ENCODE measurements at places on chromosomes 7 and 10. TPM values are rescaled to one million over a fixed set of nuclear protein-coding genes. Genes with fewer than 3 reads are reported as not detected.

- DNase-seq: no peak
Observed at GRCh38 chr7:33901847-33902246, 3.5 kb upstream of the BMPER start.

The EMX2 gene
- total RNA-seq: 4.1 TPM

GRCh38 chr7:115654384-115655214 lies 376.0 kb downstream of the TFEC start:
- no peak for DNase-seq

- no peak for DNase-seq
Observed at GRCh38 chr7:22837308-22837707, 14.7 kb upstream of the TOMM7 start.

DNA sequence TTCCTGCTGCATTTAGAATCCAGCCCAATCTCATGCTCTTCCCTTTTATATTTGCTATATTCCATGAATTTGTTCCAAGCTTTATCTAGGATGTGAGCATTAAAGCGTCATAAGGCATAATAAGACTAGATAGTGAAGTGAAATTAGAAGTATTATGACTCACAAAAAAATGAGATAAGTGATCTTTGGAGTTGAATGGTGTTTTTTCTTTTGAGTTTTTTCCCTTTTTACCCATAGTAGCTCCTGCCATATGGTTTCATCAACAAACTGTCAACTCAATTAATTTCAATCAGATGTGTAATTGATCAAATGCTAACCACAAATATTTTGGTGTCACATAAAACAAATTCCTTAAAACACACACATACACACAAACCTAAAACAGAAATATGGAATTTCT lies 17.0 kb downstream of the KLHDC10 start:
- DNase-seq: no peak

- DNase-seq: no peak
Observed at GRCh38 chr10:113057948-113058522, 108.0 kb downstream of the TCF7L2 start.

- DNase-seq: no peak
Observed at GRCh38 chr7:8172372-8173354, 89.3 kb downstream of the ICA1 start.

GRCh38 chr10:129758207-129759021 lies 205.7 kb downstream of the EBF3 start:
- DNase-seq: no peak

DNA sequence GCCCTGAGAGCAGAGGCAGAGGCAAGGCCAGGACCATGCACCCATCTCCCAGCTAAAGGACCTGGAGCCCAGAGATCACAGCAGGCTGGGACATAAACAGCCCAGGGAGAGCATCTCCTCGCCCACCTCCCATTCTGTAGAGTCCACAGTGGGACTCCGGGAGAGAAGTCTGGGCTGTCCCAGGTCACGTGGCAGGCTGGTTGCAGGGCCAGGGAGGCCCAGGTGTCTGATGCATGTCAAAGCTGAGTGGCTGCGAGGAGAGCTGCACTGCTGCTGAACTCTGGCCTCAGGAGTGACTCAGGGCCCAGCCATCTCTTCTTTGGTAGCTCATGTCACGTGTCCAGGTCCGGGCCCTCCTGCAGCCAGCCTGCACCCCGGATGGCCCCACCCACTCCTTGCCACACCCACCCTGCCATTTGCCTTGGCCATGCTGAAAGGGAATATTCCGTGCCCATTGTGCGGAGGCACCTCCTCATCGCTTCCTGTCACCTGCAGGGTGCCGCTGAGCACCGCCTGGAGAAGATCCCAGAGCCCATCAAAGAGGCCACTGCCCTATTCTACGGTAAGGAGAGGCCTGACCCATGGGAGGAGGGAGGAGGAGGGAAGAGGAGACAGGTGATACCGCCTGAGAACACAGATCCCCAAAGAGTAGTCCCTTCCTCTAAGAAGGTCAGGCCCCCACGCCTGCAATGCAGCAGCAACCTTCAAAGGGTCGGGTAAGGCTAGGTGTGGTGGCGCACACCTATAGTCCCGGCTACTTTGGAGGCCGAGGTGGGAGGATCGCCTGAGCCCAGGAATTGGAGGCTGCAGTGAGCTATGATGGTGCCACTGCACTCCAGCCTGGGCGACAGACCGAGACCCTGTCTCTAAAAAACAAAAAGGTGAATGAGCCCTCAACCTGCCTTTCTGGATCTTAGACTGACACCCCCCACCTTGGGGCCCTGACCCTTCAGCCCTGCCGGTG lies 12.6 kb upstream of the SH2B2 start:
- DNase-seq: peak; percentile 73

The LBX1 gene
- not detected for total RNA-seq

The HOXA6 gene
- total RNA-seq: 10.5 TPM

- no peak for DNase-seq
Observed at GRCh38 chr10:30155401-30155800, 96.0 kb upstream of the JCAD start.

The BTBD16 gene
- 2.0 TPM for total RNA-seq

DNA sequence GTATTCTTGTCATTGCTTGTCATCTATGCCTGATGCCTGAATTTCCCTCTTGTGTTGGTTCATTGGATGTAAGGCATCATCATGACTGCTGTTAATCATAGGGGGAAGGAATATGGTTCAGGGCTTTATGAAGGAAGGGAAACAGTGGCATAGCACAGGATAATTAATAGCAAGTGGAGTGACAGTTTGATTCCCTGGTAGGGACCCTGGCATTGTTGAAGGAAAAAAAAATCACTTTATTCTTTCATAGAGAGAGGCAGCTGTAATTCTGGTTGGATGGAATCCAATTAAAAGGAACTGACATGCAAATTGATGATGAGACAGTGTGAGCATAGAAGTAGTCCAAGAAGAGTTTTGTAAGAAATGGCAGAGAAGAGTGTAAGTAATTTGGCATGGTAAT lies 121.4 kb downstream of the AUTS2 start:
- no peak for DNase-seq

The HMX3 gene
- not detected for total RNA-seq

The NEUROG3 gene
- total RNA-seq: not detected

DNA sequence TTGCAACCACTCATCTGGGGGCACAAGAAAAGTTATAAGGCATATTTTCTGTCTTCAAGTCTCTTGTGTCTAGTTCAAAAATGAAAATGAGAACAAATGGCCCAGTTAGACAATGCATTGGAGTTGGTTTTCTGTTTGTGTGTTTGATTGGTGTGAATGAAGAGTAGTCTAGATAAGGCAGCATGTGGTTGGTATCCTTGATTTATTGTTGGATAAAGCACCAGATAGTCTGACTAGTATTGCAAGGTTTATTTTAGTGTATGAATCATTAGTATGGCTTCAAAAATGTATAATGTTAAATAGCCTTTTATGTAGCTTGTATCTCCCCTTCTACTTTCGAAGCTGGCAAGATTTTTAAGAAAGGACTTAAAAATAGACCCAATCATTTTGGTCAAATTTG lies 237.3 kb downstream of the CDK14 start:
- DNase-seq: no peak

The GDF10 gene
- total RNA-seq: not detected

The SPDYE18 gene
- total RNA-seq: 0.08 TPM

DNA sequence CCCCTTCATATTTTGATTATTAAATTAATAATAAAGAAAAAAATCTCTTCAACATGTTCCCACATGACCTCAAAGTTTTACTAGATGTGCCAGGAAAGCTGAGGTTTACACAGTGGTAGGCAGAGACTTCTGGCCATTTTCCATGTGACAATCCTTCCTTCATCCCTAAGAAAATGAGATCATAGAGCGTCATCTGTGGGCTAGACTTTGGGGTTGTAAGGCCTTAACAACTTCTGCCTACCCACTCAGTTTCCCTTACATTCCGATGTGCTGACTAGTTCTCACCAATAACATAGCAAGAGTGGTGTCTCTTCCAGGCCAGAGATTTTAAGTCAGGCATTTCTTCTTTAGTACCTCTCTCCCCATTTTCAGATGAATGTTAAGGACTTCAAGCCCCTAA lies 171.1 kb upstream of the PHF14 start:
- peak; percentile 82 for DNase-seq

DNA sequence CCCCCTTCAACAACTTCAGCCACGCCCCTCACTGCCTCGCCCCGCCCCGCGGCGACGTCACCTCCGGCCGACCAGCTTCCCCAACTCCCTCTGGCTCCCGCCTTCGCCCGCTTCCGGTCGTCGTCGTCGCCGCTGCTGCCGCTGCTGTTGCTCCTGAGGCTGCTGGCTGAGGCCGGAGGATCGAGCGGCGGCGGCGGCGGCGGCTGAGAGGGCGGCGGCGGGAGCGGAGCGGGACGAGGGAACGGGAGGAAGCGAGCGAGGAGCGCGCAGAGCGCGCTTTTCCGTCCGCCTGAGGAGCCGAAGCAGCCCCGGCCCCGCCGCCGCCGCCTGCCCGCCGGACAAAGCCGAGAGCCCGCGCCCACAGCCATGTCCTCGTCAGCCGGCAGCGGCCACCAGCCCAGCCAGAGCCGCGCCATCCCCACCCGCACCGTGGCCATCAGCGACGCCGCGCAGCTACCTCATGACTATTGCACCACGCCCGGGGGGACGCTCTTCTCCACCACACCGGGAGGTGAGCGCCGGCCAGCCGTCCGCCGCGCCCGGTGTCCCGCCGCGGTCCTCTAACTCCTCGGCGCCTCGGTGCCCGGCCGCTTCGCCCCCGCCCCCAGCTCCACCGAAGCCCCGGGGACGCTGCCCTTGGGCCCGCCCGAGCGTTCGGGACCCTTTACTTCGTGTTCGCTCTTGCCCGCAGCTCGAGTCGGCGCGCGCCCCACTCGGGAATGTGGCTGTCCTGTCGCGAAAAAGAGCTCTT lies at the start of gene EIF4EBP2:
Gene EIF4EBP2 (plus strand): TSS at position 110 of the 751 bp plus-strand sequence. CDS start 257 bp downstream, at position 367.
- peak; percentile 71 for DNase-seq

The CH25H gene
- total RNA-seq: 0.29 TPM

GRCh38 chr10:2137549-2138174 lies 400.3 kb upstream of the ADARB2 start:
- DNase-seq: no peak

DNA sequence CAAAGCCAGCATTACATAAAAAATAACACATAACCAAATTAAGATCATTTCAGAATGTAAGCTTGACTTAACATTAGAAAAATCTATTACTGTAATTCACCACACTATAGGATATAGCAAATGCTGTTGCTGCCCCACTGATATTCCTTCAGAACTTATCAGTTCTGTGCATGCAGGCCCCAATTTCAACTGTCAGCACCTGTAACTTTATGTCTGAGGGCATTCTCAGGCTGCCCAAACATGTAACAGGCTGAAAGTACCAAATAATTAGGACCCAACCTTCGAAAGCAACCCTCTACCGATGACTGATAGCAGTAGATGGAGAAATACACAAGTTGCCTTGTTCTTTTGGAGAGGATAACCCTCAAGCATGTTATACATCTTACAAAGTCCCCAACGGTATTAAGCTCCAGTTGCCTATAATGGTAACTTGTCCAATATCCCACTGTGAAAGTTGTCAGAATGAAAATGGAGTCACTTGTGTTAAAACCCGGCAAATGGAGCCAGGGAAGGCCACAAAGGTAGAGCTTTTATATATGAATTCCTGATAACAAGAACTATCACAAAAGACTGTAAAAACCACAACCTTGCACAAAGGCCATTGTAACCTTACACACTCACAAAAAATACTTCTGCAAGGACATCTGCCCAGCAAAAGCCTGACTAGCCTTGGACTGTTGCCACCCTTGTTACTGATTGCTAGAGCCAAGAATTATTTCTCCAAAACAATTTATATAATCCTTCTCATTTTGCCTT lies 66.9 kb upstream of the ZNF746 start:
- no peak for DNase-seq

The SEC61G gene
- total RNA-seq: 563 TPM

- no peak for DNase-seq
Observed at GRCh38 chr10:92241158-92241500, 49.7 kb downstream of the CPEB3 start.

GRCh38 chr10:3774814-3775695 lies 10.0 kb downstream of the KLF6 start:
- DNase-seq: no peak

DNA sequence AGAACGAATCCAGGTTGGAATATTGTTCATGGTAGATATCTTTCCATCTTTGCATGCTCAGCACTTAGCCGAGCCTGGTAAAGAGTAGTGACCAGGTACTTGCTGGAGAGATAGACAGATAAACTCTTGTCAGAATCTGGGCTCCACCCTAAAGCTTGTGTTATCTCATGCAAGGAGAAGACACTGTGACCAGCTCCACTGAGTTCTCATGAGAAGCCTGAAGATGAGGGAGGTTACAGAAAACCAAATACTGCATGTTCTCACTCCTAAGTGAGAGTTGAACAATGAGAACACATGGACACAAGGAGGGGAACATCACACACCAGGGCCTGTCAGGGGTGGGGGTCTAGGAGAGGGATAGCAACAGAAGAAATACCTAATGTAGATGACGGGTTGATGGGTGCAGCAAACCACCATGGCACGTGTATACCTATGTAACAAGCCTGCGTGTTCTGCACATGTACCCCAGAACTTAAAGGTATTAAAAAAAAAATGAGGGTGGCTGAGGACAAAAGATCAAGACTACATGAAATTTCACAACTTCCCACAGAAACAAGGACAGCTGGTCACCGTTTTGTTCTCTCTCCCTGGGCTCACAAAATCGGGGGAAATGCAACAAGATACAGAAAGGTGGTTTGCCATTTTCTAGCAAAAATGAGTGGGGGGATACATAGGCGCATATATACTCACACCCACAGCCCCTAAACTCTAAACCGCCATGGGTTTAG lies 17.4 kb downstream of the DLG5 start:
- no peak for DNase-seq

- DNase-seq: no peak
Observed at GRCh38 chr10:112539340-112539739, 92.3 kb downstream of the VTI1A start.

The CTAGE8 gene
- total RNA-seq: 1.9 TPM

DNA sequence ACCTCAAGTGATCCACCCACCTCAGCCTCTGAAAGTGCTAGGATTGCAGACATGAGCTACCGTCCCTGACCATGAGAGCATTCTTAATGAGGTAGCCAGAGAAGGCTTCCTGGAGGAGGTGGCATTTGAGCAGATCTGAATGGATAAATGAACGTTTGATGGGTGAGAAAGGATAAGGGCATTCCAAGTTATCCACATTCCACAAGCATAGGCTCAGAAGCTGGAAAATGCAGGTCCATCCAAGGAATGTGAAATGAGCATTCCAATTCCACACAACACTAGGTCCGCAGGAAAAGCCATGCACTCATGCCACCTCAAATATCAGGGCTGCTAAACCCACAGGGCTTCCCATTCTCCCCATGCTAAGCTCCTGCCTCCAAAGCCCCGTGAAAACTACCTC lies 17.0 kb downstream of the TMEM130 start:
- DNase-seq: no peak

DNA sequence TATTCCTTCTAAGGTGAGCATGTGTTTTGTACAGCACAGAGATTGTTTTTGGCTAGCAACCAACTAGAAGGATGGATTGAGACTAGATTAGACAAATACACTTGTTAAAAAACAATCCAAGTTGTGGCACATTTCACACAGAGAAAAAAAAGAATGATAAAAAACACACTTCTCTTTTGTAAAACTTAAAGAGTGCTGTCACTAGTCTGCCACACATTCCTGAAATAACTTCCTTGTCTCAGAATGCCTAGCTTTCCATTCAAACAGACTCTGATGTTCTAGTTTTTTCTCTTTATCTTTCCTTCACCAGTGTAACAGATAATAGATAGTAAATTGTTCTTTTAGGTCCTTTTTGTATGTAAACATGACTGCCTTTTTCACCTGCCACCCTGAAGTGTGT lies 11.4 kb downstream of the DLD start:
- no peak for DNase-seq

GRCh38 chr10:93680412-93681047 lies 21.9 kb downstream of the FRA10AC1 start:
- DNase-seq: no peak

The SLC18A3 gene
- total RNA-seq: not detected

All from kidney epithelial cell (primary cell).